RPMI8226 (cell line): ENCODE measurements at places on chromosomes 1 and 21.

GRCh38 chr21:25905126-25905525, 170.4 kb downstream of the GABPA start:
- no peak for DNase-seq

GRCh38 chr21:41596241-41596925, 88.4 kb upstream of the TMPRSS2 start:
- no peak for DNase-seq

DNA sequence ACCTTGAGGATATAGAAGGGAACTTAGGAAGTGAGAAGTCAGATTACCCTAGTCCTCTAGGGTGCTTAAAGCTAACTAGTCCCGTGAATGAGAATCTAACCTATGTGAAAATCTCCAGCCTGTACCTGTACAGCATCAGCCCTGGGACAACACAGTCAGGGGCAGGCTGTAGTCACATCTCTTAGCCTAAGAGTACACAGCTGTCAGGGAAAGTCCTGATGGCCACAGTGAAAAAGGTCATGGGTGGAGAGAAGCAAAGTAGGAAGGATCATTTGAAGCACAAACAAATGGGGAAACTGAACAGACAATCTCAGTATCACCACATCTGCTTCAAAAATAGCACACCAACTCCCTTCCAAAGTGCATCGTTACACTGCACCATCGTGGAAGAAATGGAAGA, 11.7 kb downstream of the CTSK start:
- no peak for DNase-seq

DNA sequence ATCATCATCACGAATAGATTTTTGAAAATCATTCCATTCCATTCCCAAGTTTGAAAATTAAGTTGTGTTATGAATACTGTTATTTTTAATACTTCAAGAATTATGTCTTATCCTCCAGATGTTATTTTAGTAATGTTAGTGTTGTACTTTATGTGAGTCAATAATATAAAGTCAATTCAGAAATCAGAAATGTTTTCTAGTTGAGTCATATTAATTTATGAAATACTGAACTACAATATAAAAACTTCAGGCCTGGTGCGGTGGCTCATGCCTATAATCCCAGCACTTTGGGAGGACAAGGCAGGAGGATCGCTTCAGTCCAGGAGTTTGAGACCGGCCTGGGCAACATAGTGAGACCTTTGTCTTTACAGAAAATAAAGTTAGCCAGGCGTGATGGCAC, 38.4 kb upstream of the GPR25 start:
- no peak for DNase-seq

- DNase-seq, result no peak
Observed at GRCh38 chr1:184395937-184396480, 9.2 kb downstream of the C1orf21 start.

DNA sequence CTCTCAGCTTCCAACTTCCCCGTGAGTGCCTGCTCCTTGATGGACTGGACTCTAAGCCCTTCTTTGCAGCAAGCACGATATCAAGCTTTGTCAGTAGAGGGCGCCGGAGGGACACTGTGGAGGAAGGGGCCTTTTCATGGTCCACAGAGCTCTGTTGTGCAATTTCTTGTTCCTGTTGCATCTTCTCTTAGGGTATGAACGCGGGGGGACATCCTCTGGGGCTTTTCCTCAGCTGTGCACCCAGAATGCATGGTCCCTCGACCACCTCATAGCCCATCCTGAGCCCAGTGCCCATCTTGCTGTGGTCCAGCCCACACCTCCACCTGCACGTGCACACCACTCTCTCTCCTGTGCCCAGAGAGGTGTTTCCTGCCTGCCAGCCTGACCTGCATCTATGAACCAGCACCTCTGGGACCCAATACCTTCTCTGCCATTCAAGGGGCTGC, 556.8 kb downstream of the PTPRU start:
- DNase-seq, result peak; percentile 89

DNA sequence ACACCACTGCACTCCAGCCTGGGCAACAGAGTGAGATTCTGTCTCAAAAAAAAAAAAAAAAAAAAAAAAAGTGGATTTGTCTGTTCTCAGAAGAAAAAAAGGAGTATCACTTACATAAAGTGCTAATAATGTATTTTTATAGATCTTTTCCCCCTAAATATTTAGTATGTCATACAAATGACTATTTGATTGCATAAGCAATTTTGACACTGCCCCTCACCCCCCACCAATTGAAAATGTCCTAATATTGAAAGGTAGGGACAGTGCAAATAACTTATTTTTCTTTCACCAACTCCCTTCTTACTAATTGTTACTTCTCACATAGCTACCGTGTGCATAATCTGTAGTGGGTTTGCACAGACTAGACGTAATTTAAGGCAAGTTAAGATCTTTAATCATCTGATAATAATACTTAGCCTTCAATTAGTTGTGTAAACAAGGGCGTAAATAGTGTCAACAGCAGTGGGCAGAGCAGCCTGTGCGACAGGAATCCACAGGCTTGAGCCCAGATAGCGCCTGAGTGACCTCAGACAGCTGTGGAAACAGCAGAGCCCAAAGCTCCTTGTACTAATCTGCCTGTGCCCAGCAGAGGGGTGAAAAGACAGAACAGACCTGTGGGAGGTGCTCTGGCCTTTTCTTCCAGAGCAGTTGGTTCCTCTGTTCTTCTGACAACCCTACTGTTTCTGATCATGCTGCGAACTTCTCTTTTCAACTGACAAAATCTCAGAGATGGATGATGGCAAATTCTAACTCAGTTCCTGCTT, 4.5 kb upstream of the IER5 start:
- DNase-seq, result peak; percentile 90

DNA sequence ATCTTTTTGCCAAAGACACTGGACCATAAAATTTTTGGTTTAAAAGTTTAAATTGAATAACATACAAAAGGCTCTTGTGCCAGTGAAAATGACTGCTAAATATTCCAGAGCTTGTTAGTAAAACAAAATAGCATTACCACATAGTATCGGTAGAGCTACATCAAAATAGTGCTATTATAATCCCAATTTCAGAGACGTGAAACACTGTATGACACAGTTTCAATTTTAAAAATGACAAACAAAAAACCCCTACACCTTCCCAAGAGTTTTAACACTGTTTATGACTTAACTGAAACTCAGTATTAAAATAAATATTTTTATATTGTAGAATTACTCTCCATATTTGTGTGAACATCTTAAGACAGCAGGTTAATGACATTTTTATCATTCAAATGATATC, 7.0 kb downstream of the SLC30A1 start:
- DNase-seq, result no peak

DNA sequence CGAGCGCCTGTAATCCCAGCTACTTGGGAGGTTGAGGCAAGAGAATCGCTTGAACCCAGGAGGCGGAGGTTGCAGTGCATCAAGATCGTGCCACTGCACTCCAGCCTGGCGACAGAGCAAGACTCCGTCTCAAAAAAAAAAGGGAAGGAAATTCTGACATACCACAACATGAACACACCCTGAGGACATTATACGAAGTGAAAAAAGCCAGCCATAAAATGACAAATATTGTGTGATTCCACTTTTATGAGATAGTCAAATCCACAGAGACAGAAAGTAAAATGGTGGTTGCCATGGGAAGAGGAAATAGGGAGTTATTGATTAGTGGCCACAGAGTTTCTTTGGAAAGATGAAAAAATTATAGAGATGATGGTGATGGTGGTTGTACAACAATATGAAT, 41.7 kb downstream of the EVI5 start:
- no peak for DNase-seq

DNA sequence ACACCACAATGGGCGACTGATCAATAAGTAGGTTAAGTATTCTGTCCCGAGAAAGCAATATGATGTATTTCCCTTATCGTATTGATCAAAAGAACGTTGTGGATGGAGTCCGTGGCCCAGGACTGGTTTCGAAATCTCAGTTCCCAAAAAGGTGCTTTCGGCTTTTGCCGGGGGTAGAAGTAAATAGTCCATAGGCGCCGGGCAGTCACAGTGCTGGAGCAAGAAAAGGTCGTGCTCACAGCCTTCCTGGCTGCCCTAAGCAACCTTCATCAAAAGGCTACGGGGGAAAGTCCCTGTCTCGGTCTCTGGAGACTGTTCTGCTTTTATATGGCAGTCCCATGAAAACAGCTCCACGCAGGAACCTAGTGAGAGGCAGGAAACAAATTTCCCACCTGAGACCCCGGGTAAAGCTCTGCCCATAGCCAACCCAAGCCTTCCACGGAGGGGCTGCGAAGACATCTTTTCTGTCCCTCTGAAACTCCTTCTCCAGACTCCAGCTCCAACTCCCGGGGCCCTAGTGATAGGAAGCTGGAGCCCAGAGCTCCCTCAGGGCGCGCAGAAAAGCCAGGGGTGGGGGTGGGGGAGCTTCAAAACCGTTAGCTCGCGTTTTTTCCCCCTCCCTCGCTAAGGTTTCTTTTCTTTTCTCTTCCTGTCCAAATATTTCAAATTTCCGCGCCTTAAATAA, 7.0 kb downstream of the CDKN2C start:
- DNase-seq, result no peak

GRCh38 chr1:197725976-197726375, 49.3 kb downstream of the DENND1B start:
- DNase-seq, result no peak

DNA sequence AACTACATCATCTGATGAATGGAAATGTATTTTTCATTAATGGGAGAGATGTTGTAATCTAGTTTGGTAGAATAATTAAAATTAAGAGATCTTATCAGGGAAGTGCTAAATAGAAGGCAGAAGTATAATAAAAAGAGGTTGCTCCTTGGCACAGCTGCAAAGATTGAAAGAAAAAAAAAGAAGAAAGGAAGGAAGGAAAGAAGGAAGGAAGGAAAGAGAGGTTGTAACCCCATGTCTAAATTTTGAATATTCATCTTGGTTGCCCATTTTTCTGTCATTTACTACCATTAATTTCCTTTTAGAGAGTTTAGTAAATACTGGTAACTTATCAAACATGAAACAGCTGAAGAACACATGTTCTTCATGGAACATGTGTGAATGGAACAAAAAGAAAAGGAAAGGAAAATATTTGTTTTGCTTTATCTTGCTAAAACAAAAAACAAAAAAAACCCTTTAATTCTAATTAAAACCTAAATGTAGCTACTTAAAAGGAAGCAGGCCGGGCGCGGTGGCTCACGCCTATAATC, 10.5 kb upstream of the MDM4 start:
- DNase-seq, result peak; percentile 28

DNA sequence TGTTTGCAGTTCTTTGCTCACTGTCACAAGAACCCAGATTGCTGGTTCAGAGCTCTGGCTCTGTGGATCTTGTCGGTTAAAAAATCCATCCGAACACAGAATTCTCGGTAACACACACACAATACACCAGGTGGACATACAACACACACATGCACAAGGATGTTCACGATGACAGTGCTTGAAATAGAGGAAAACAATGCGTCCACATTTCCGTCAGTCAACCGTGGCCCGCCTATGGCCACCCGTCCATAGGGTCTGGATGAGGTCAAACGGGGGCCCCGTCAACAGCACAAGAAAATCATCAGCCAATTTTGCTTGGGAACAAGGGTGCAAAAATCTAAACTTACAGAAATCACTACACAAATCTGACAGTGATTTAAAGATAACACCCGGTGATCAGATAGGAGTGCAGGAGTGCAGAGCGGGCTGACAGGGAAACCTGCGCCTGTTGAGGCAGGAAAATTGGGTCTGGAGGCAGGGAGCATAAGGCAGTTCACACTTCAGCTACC, 50.4 kb upstream of the SLC19A1 start:
- DNase-seq, result no peak

DNA sequence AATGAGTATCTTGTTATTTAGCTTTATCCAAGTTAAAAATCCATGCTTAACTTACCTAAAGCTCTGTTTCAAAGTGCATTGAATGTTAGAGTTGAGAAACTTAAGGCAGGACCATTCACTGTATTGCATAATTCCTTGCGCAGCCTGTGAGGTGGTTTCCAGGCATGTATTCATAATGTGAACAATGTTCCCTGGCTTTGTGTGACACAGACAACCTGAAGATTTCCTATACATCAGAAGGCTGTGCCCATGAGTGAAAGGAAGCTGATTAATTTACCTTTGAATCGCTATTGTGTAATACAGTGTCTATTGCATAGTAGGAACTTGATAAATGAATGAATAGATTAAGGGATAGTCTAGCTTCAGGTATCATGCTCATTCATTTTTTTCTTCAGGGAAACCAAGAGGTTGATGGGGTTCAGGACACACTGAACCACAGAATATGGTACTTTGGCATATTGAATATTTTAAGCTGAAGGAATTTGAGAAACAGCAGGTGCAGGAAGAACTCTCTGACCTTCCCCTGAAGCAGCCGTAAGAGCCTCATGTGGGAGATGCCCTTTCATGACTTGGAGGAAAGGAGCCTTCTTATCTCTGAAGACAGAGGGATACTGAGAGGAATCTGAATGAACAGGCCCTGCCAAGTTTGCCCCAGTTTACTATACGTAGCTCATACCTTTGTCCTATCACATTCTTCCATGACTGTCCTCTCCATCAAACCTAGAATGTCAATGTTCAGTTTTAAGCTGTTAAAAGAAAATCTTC, 88.6 kb upstream of the GNG12 start:
- DNase-seq, result no peak

DNA sequence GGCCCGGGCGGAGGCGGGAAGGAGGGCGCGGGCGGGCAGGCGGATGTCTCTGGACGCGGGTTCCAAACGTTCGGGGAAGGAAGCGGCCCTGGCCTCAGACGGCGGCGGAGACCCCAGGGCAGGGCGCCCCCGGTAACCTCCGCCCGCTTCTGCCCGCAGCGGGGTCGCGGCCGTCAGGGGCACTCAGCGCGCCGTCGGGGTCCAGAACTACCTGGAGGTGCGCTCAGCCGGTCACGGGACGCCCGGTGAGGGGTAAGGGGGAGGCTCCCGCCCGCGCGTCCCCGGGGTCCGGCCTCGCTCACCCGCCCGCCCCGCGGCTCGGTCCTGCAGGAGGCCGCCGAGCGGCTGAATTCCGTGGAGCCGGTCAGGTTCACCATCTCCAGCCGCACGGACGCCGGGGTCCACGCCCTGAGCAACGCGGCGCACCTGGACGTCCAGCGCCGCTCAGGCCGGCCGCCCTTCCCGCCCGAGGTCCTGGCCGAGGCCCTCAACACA, 406 bp downstream of the PUSL1 start:
- no peak for DNase-seq

GRCh38 chr1:13737398-13737797, 37.4 kb downstream of the PRDM2 start:
- DNase-seq, result peak; percentile 21

- DNase-seq, result no peak
Observed at GRCh38 chr1:94395231-94395630, 23.0 kb upstream of the ABCD3 start.

DNA sequence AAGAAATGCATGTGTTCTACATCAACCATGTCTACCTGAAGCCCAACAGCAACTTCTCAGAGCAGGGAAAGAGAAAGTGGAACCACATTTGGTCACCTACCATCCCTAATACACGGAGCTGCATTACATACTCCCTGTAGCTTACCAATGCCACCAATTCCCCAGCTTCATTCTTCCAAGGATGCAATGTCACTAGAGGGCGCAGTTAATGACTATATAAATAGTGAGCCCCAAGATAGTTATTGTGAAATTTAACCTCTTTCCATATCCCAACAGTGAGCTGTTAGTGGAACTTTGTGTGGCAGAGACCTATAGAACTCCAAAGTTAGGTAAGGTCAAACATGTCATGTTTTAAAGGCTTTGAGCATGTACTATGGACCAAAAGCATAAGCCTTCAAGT, 618.3 kb downstream of the SMYD3 start:
- peak; percentile 42 for DNase-seq
